HCT116 (cell line): ENCODE measurements at places on chromosomes 5 and 9.

DNA sequence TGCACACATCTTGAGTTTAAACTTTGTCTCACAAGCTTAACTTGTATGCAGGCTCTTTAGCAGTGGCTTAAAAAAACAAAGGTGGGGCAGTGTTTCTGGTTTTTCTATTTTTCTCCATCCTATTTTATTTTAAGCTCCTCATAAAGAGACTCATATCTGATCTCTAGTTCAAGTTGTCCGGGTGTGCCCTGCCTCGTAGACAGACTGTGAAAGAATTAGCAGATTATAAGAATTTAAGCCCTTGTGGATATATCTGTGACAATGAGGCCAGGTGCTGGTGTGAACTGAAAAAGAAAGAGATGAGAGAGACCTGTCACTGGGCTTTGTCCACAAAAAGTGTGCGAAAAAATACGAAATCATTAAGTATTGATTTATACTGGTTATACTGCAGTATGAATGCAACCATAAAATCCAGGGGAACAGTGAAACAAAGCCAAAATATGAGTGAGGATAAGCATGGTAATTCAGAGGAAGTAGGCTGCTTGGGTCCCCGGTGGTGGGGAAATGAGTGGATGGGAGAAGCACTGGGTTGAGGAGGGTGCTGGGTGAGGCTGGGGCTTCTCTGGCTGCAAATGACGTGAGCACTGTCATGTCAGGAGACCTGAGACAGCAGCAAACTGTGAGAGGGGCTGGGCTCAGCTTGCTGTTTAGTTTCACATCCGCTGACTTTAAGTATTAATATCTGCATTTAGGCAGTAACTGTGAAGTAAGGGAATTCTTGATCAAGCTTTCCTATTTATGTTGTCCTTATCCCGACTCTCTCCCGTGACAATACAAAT lies 179.7 kb upstream of the ANKRD55 start:
- no peak for DNase-seq

DNA sequence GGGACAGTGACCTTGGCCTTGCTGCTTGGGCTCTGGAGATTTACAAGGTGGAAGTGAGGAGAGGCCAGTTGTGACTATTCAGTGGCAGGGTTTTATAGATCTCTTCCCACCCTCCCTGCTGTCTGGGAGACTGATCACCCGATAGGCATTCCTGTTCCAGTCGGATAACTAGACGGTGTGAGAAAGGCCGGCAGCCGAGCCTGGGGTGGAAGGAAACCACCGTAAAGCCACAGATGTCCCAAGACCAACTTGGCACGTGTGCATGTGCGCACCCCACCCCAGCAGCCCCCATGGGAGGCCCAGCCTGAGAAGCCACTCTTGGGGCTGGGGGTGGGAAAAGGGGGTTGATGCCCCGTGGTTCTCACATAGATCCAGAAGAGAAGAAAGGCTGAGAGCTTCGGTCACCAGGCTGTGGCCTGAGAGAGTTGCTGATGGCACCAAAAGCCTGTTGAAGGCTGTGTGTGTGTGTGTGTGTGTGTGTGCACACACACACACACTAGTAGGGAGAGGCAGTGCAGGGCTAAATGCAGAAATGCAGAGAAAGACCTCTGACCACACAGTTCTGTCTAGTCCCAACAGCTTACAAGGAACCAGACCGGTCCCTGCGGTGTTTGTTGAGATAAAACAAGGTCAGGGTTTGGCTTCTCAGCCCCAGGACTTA lies 225.8 kb downstream of the FANCC start:
- no peak for DNase-seq

DNA sequence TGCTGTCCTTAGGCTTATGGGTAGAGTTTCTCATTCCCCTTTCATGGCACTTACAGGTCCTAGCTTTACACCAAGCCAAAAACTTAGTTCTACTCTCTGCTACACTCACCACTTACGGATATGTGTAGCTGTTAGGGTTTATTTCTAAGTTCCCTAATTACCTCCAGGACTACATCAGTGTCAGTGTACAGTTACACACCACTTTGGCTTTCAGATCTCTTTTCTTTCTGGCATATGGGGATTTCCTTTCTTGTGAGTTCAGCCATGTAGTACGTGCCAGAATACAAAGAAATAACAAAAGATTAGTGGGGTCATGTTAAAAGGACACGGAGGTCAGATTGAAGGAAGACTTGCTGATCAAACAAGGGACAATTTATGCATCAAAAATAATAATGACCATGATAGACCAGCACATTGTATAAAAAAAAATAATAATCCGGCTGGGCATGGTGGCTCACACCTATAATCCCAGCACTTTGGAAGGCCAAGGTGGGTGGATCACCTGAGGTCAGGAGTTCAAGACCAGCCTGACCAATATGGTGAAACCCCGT lies 41.8 kb downstream of the LYRM7 start:
- DNase-seq = no peak

DNA sequence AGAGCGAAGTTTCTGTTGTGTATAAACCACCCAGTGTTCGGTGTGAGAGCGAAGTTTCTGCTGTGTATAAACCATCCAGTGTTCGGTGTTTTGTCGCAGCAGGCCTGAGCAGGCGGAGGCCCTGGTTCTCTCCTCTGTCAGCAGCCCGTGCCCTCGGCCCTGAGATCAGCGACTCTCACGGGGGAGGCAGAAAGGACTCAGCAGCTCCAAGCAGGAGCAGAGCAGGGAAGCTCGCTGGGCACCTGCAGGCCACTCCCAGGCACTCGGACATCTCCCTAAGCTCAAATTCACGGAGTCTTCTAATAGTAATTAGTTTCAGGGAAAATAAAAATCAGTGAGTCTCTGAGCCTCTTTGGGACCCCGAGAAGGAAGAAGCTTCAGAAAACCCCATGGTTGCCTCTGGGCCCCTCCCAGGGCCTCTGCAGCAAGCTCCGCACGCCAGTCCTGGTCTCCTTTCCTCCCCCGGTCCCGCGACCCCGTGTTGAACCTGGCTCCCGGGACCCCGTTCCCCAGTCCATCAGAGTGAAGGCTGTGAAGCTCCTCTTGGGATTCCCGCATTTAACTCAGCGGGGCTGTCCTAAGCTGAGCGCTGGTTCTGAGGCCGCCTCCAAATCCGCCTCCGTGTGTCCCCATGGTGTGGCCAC lies 81.9 kb upstream of the ADAMTS2 start:
- DNase-seq = no peak

GRCh38 chr5:128446-128845 lies 36.5 kb downstream of the PLEKHG4B start:
- no peak for DNase-seq

- DNase-seq = no peak
Observed at GRCh38 chr5:83572271-83572670, 100.7 kb downstream of the VCAN start.
